ENCODE measurements at places on chromosomes 2 and 18.

GRCh38 chr18:31255953-31256352, 62.0 kb upstream of the DSG1 start:
- no peak for DNase-seq

GRCh38 chr2:21356086-21356856, 232.5 kb downstream of the TDRD15 start:
- DNase-seq: no peak

DNA sequence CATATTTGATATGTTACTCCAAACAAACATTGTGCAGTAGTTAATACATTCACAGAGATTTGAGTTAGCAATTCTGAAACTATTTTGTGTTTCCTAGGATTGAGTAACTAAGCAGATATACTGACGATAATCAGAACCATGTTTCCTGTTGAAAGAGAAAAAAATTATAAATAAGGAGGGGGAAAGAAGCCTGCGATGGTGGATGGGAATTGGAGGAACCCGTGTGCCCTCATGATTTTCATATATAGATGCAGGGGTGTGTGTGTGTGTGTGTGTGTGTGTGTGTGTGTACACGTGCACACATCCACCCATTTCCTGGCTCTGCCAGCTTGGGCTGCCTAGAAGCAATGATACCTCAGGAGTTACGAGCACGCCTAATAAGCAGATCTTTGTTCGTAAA, 56.9 kb downstream of the LPIN2 start:
- no peak for DNase-seq

DNA sequence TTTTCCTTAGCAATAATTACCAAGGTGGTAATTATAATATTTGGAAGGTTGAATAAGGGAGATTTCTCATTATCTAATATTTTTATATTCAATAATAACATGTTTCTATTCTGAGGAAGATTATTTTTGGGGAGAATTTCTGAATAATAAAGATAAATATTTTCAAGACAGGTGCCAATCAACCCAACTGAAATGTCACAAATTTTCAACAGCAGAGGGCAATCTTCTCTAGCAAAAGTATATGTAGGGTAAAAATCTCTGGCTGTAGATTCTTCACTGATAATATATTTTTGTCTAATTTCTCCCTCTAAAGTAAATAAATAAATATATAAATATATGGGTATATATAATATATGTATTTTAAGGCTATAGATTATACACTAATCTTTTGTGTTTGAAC, 1187.2 kb upstream of the CRIM1 start:
- no peak for DNase-seq

DNA sequence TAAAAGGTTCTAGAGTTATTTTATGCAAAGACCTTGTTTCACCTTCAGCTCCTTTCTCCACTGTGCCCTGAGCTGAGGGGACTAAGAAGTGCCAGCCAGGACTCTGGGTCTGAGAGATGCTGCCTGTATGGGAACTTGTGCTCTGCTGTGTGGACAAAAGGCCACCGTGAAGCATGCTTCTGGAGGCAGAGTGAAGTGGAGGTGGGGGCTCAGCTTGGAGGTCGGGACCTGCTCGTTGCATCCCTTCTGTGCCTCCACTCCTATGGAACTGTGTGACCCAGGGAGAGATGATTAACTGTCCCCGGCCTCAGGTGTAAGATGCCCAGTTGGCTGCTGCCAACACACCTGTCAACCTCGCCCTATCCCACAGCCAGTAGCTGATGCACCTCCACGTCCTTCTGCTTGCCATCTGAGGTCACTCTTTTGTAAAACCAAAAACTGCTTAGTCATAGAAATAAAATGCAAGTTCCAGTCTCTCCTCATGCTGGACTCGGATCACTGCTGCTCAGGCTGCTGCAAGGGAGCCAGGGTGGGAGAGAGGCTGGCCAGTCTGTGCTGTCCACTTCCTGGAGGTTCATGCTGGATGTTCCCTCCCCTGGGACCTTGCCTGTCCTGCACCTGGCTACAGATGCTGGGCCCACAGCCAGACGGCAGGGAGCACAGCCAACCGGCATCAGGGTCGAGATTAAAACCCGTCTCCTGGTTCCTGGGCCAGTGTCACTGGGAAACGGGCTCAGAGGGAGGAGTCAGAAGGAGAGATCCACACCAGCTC, 113.2 kb downstream of the ACKR3 start:
- DNase-seq: no peak

DNA sequence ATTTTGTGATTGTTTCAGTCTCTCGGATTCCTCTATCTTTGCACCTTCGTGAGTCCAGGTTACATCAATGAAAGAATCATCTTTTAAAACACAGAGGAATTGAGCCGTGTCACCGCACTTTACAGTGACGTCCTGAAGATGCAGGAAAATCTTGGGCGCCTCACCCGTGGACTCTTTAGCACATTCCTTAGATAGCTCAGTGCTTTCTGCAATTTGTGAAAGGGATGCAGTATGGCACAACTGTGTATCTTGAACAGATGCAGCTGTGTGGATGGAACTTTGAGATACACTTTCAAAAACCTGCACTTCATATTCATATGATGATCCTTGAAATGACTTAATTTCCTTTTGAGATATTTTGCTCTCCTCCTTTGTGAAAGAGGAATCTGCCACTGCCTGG, 50.9 kb downstream of the TTN start:
- no peak for DNase-seq

GRCh38 chr18:33820517-33821371, 242.7 kb downstream of the ASXL3 start:
- no peak for DNase-seq

All from astrocyte of the spinal cord (primary cell).